GM04503 (cell line): ENCODE measurements at places on chromosomes 2 and 18.

- no peak for DNase-seq
These were observed 194.3 kb downstream of the ANKRD30B start for GRCh38 chr18:14942275-14942674.

- no peak for DNase-seq
These were observed 152.5 kb downstream of the CYP26B1 start for GRCh38 chr2:71995067-71995665.

- DNase-seq, result no peak
These were observed 88.7 kb downstream of the TFCP2L1 start for GRCh38 chr2:121196132-121196848.

DNA sequence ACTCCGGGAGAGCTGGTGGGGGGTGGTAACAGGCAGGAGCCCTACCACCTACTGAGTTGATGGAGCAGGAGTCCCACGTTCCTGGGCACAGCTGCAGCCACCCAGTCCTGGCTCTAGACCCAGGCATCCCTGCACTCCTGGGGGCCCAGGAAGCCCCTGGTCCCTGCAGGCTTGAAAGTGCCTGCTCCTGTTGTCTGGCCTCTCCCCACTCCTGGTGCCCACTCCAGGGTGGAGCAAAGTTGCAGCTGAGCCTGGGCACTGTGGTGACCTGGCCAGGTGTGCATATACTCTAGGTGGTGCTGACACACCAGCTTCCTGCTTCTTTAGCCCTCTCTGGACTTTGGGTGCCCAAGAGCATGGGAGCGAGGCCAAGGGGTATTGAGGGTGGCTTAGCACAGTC is 119.0 kb upstream of the SLC38A11 start:
- no peak for DNase-seq

DNA sequence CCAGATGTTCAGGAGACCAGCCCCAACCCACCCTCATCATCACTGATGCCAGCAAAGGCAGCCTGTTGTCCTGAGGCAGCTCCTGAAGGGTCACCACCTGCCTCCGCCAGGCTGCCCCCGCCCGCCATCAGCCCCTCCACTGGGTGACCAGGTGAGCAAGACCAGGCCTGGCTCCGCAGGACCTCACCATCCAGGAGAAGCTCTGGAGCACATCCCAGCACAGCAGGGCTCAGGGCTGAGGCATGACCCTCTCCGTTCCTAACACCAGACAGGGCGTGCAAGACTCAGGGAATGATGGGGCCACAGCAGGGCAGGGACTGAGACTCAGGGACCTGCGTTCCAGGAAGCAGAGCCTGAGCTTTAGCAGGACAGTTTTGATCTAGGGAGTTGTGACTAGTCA is 218.8 kb upstream of the RAB6C start:
- no peak for DNase-seq

- DNase-seq, result no peak
These were observed 2045.3 kb upstream of the PIK3C3 start for GRCh38 chr18:39909706-39910105.

DNA sequence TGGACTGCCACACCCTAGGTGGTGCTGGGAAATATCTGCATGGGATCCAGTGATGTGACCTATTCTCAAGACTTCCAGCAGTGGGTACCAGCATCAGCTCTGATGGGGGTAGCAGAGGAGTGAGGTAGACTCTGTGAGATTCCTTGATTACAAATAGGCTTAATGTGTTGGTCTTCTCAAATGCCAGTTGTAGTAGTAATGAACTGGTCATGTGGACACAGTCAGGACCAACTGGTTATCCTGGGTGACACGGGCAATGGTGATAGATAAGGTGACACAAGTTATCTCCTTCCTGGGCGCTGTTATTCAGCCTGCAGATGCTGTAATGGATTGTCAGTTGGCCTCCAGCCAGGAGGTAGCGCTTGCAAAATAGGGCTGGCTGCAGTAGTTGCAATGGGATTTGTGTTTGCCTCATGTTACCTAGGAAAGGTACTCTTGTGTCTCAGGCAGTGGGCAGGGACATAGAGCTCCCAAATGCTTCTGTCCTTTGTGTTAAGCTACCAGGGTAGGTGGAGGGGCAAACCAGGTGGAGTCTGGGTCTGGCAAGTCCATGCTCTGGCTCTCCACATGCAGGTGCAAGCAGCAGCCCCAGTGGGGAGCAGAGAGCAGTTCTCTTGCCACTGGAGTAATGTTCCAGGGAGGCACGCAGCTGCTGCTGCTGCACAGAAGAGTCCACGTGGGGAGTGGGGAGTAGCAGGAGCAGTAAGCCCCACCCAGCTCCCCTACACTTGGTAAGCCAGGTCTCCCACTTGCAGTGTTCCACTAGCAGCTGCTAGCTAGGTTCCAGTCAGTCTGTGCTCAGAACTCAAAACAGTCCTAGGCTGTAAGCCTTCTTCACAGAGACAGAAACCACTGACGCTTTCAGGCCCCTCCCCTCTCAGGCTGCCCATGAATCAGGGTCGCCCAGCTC is 505.4 kb upstream of the DDX18 start:
- no peak for DNase-seq

DNA sequence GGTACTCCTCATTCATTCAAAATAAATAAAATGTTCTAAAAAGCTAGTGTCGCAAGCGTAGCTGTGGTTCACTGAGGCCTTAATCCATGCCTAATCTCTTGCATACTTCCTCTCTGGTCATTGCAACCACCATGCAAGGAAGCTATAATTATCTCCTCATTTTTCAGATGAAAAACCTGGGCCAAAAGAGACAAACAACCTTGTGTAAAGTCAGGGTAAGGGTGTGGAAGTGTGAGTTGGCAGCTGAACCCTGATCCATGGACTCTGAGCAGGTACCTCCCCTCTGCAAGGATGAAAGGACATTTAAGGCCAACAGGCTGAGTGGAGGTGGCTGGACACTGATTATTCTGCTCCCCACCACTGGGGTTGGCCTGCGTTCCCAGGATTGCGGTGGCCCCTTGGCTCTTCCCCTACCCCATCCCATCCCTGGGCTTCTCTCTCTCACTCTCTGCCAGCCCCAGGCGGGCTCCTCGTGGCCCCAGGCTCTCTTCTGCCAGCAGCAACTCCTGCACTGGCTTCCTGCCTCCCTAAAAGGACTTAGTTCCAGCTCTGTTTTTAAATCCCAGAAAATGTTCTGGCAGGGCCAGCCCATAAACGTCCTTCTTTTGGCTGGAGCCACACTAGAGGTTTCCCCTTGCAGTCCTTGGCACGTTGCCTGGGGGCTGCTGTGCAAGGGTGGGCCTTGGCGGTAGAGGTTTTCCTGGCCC is 72.0 kb upstream of the AFF3 start:
- DNase-seq, result no peak

DNA sequence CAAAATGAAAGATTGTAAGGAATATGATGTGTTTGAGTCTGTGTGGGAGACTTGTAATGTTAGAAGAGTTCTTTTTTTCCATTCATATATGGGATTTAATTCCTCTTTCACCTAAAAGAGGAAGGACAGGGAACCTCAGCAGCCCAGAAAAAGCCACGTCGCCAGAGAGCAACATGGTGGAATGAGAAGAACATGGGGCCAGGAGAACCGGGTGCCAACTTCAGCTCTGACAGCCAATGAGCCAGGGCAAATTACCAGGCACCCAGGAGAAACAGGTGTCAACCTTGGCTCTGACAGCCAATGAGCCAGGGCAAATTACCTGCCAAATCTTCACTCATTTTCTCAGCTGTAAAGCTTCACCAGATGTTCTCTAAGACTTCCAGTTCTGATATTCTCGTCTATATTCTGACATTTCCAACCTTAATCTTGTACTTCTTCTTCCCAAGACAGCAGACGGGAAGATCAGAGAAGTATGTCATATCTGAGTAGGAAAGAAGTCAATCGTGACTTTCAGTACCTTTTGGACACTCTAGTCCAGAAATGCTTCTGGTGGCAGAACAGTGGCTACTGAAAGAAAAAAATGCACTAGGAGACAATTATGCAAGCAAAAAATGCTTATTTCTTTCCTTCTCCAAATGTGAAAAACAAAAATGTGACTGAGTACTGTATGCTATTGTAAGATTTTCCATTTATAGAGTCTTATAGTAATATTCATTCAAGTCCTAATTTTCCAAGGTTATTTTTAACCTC is 79.2 kb upstream of the COL5A2 start:
- no peak for DNase-seq

GRCh38 chr18:21853775-21854552 is 113.4 kb downstream of the MIB1 start:
- DNase-seq, result peak; percentile 3

DNA sequence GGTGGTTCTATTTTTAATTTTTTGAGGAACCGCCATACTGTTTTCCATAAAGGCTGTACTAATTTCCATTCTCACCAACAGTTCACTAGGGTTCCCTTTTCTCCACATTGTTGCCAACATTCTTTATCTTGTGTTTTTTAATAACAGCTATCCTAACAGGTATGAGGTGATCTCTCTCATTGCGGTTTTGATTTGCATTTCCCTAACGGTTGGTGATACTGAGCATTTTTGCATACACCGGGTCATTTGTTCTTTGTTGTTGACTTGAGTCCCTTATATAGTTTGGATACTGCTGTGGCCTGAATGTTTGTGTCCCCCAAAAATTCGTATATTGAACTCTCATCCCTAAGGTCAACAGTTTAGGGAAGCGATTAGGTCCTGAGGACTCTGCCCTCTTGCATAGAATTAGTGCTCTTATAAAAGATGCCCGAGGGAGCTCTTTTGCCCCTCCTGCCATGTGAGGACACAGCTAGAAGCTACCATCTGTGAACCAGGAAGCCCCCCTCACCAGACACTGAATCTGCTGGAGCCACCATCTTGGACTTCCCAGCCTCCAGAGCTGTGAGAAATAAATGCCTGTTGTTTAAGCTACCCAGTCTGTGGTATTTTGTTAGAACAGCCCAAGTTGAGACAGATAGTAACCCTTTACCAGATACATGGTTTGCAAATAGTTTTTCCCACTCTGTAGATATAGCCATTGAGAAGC is 4.7 kb downstream of the IMP4 start:
- no peak for DNase-seq

DNA sequence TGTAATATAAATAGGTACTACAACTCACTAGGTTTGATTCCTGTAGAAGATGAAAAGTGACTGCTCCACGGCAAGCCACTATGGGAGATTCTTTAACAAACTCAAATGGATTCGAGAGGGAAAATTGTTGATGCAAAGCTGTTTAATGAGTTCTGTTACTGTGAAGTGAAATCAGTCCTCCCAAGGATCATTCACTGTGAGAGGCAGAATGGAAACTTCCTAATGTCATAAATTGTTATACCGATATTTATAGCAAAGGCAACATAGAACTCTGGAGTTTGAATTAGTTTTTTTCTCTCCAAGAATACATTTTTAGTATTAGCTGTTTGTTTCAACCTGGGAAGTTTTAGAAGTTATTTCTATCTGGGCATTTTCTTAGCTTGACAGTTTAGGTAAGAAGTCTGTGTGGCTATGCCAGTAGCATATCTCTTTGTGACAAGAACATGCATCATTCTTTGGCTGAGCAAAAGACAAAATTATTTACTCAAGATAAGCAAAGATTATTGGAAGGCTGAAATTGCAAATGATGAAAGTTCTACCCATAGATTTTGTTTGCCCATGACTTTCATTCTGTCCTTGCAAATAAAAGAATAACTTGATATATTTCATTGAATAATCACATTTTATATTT is 979.7 kb downstream of the DPP10 start:
- DNase-seq, result no peak

DNA sequence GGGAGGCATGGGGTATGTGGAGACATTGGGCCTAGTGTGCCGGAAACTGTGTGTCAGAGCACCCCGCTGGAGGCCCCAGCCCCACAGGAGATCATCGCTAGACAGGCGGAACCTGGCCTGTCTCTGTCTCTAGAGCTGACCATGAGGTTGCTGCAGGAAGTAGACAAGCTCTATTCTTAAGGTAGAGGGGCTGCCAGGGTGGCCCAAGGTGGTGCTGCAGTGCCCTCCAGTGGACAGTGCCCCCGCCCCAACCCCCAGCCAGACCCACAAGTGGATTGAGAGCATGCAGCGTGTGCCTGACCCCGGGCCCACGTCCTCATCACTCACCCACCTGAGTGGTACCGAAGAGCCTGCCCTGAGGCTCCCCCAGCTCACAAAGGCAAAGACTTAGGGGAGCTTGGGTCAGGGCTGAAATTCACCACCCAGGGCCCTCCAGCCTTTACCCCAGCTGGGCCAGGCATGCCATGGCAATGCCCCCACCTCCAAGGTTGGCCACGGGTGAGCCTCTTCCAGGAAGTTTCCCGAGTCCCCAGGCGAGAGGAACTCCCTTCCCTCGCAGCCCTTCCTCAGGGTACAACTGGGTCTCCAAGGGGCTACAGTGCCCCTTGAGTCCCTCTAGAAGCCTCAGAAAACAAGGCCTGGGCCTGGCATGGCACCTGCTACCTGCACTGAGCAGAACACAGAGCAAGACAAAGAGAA is 155.0 kb downstream of the TTC32 start:
- no peak for DNase-seq

DNA sequence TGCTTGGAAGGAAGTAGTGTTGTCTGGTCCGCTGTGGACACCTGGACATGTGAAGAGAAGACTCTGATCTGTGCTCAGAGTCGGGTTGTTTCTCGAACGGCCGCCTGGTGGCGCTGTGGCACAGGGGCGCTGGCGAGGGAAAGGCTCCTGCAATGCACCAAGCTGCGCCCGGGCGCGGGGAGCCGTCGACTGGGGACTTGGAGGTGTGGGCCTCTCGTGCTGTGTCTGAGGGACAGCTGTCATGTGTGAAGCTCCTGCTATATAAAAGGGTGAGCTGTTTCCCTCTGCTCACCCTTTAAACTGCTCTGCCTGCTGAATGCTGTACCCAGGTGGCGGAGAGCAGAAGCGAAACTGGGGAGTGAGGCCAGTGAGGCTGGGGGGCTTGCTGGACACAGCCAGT is 44.0 kb downstream of the GNAL start:
- DNase-seq, result no peak

- no peak for DNase-seq
These were observed 115.7 kb downstream of the MYCN start for GRCh38 chr2:16055848-16056580.

GRCh38 chr2:72973566-72974435 is 56.5 kb downstream of the EMX1 start:
- DNase-seq, result no peak

DNA sequence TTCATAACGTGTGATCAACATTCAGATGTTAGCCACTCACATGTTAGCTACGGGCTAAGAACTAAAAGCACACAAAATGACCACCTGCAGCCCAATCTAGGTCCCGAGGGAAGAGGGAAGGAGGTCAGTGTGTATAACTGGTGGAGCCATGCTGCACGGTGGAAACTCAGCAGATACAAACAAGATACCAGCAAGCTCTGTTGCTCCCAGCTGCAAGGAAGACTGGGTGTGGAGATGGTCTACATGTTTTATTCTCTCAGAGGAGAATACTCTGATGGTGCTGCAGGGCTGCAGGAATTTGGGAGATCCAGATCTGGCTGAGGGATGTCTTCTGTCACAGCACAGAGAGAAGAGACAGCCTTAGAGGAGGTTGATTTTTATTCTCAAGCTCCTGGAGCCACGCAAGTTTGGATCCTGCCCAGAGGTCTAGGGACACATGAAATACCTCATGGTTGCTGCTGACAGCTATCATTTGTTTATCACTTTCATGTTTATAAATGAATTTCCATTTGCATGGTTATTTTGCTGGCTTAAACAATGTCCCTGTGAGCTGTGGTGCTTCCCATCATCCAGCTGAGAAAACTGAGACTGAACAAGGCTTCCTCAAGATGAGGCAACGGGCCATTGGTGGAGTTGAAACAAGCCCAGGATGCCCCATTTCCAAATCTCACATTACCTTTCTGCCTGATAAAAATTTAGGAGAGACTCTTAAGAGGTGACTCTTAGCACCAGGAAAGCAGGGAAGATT is 30.9 kb downstream of the RNF144A start:
- no peak for DNase-seq
